Activated naive CD8-positive, alpha-beta T cell treated with anti-CD3 and anti-CD28 coated beads for 36 hours (primary cell): ENCODE measurements at places on chromosomes 2 and 18.

DNA sequence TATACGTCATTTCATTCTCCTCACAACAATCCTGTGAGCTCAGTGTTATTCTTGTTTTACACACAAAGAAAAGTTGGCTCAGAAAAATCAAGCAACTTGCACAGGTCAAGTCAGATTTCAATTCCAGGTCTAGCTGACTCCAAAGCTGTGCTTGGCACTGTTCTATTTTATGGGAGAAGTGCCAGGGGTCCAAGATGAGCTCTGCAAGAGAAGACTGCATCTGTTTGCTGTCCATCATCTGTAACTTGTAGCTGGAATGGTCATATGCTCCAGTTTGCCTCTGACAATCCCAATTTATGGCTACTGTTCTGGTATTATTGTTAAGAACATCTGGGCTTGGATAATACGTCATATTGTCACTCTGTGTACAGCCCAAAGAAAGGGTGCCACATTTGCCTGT lies 28.9 kb downstream of the KCNF1 start:
- H3K4me3 ChIP-seq: no peak overlapping the region
- no peaks in the 10 kb centered on the region for H3K4me1 ChIP-seq
- no peaks in the 10 kb centered on the region for H3K36me3 ChIP-seq

GRCh38 chr18:61651880-61652268 lies 240.9 kb downstream of the RNF152 start:
- no peak for DNase-seq
- no peak overlapping the region for H3K4me3 ChIP-seq
- no peaks in the 10 kb centered on the region for H3K36me3 ChIP-seq
- no peak overlapping the region for H3K27ac ChIP-seq
- no peaks in the 10 kb centered on the region for H3K4me1 ChIP-seq

- peak overlapping the region; percentile 85 for H3K27ac ChIP-seq
- H3K4me1 ChIP-seq: peaks cover 69% of the 10 kb centered on the region
- H3K4me3 ChIP-seq: no peak overlapping the region
- no peaks in the 10 kb centered on the region for H3K27me3 ChIP-seq
- H3K36me3 ChIP-seq: peaks cover 21% of the 10 kb centered on the region
Observed at GRCh38 chr2:85015653-85016360, 44.8 kb downstream of the KCMF1 start.

DNA sequence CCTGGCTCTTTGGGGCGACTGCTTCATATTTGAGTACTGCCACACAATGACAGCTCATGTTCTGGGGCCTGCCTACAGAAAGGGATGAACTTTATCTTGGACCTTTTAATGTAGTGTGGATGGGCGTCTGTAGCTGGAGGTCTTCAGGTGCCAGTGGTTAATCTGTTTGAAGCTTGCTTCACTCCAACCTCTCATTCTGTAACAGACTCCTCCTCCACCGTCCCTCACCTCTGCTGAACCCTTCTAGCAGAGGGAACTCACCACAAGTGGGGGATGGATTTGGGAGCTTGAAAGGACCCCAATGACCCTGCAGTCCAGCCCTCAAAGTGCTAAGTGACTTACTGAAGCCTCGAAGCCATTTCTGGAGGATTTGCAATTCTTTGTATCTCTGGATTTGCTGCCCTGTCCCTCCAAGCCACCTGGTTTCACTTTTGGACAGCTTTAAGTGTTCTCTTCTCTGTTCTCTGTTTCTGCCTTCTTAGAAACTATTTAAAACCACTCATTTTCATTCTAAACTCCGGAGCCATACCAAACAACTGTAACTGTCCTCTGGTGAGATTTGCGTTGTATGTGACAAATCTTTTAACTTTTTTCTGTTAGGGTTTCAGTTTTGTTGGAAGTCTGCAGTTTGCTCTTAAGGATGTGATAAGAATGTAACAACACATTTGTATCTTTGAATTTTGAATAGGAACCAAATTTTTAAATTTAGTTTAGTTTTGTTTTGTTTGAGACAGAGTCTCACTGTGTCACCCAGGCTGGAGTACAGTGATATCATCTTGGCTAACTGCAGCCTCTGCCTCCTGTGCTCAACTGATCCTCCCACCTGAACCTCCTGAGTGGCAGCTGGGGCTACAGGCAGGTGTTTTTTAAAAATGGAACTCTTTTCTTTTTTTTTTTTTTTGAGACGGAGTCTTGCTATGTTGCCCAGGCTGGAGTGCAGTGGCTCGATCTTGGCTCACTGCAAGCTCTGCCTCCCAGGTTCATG lies 37.0 kb upstream of the CASP8 start:
- H3K4me1 ChIP-seq: peaks cover 61% of the 10 kb centered on the region
- no peak for DNase-seq
- peak overlapping the region; percentile 87 for H3K27ac ChIP-seq
- peak overlapping the region; percentile 27 for H3K4me3 ChIP-seq
- no peaks in the 10 kb centered on the region for H3K27me3 ChIP-seq

GRCh38 chr2:146602383-146602782 lies 1242.4 kb upstream of the ACVR2A start:
- no peak overlapping the region for H3K4me3 ChIP-seq
- H3K27ac ChIP-seq: no peak overlapping the region
- no peak for DNase-seq
- H3K4me1 ChIP-seq: no peaks in the 10 kb centered on the region
- H3K27me3 ChIP-seq: no peaks in the 10 kb centered on the region

GRCh38 chr2:178761759-178762371 lies 45.4 kb downstream of the TTN start:
- peak; percentile 5 for DNase-seq
- no peaks in the 10 kb centered on the region for H3K27me3 ChIP-seq
- H3K27ac ChIP-seq: no peak overlapping the region
- H3K4me1 ChIP-seq: peaks cover 2% of the 10 kb centered on the region

DNA sequence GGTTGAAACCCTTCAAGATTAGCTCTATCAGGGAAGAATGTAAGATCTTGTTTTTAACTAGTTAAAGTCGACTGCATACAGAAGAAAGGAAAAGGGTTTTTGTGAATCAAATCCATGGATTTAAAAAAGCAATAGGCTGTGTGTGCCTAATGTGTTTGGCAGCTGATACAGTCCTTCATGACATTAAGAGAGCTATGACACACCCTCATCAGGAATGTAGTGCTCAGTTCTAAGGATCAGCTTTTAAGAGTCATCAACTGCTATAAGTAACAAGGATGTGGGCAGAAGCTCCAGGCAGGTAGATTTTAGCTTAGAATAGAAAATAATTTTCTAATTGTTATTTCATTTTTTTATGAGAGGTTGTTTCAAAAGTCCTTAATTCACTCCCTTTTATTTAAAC lies 52.9 kb downstream of the PPP1R1C start:
- no peak overlapping the region for H3K27ac ChIP-seq
- no peak for DNase-seq
- peaks cover 5% of the 10 kb centered on the region for H3K27me3 ChIP-seq

- no peak overlapping the region for H3K27ac ChIP-seq
- no peaks in the 10 kb centered on the region for H3K27me3 ChIP-seq
- H3K36me3 ChIP-seq: no peaks in the 10 kb centered on the region
- H3K4me1 ChIP-seq: no peaks in the 10 kb centered on the region
Observed at GRCh38 chr2:150538651-150539201, 51.3 kb upstream of the RND3 start.

DNA sequence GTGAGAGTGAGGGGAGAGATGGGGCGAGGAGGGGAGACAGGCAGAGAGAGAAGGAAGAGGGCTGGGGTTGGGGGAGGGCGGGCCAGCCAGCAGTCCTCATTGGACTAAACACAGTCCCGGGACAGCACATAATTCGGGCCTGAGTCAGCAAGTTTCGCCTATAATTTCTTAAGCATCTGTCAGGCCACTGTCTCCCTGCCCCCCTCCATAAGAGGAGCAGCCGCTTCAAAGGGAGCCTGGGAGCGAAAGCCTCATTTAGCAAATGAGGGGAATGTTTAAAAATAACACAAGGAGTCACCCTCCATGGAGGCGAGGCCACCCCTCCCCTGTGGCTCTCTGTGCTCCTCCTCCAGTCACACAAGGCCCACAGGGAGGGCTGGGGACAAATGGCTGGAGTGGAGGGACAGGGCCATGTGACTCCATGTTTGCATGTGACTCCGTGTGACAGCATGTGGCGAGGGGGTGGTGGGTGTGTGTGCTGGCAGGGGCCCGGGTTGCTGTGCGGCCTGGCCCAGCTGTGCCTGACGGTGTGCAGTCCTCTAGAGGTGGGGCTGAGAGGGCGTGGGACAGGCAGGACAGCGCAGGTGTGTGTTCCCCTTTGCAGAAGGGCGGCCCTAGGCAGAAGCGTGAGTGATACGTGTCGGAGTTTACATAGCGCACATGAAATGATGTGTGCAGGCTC lies 162.4 kb downstream of the CELF4 start:
- peaks cover 2% of the 10 kb centered on the region for H3K4me1 ChIP-seq
- no peak for DNase-seq
- H3K27ac ChIP-seq: no peak overlapping the region
- no peaks in the 10 kb centered on the region for H3K36me3 ChIP-seq

- H3K27me3 ChIP-seq: peaks cover 7% of the 10 kb centered on the region
- no peaks in the 10 kb centered on the region for H3K4me1 ChIP-seq
- H3K27ac ChIP-seq: no peak overlapping the region
- H3K36me3 ChIP-seq: no peaks in the 10 kb centered on the region
- no peak for DNase-seq
Observed at GRCh38 chr18:46460754-46461153, 196.3 kb downstream of the LOXHD1 start.

- no peak overlapping the region for H3K4me3 ChIP-seq
- no peaks in the 10 kb centered on the region for H3K4me1 ChIP-seq
Observed at GRCh38 chr2:59000796-59001195, 759.7 kb upstream of the FANCL start.

GRCh38 chr2:45575881-45576280 lies 35.2 kb downstream of the SRBD1 start:
- no peak for DNase-seq
- no peak overlapping the region for H3K27ac ChIP-seq
- peaks cover 27% of the 10 kb centered on the region for H3K36me3 ChIP-seq
- H3K4me1 ChIP-seq: peaks cover 2% of the 10 kb centered on the region
- H3K27me3 ChIP-seq: no peaks in the 10 kb centered on the region
